ENCODE measurements at places on chromosomes 11 and 22.

GRCh38 chr11:106397787-106398501 lies 320.5 kb downstream of the AASDHPPT start:
- no peak for DNase-seq

DNA sequence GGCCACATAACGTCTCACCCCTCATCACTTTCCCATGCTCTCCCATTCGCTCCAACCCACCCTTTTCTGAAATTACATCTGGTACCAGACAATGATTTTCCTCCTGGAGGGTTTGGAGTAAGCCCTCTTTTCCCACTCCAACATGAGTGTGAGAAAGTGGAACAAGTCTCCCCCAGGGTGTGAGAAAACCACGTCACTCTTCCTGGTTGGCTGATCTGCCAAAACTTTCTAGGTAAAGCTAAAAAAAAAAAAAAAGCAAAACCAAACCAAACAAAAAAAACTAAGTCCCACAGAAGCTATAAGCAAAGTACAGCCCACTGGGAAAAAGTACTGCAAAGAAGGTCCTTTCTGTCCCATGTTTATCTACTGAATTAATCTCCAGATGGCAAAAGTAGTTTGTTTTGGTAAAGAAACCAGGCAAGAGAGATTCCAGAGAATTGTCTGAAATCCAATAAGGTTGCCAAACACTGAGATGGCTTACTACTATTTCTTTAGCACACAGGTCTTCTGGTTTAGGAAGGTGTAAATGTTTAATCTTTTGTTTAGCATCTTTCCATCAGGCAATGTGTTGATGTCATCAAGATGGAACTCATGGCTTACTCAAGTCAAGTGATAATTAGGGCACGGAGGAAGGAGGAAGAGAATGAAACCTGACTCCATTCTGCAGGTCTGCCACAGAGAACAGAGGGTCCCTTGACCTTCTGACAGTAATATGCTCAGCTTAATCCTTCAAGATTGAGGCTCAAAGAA lies 395.6 kb downstream of the LARGE1 start:
- no peak for DNase-seq

- no peak for DNase-seq
Observed at GRCh38 chr11:65992056-65992455, 9.9 kb downstream of the EIF1AD start.

- DNase-seq, result no peak
Observed at GRCh38 chr11:69818231-69818602, 999 bp downstream of the FGF3 start.

DNA sequence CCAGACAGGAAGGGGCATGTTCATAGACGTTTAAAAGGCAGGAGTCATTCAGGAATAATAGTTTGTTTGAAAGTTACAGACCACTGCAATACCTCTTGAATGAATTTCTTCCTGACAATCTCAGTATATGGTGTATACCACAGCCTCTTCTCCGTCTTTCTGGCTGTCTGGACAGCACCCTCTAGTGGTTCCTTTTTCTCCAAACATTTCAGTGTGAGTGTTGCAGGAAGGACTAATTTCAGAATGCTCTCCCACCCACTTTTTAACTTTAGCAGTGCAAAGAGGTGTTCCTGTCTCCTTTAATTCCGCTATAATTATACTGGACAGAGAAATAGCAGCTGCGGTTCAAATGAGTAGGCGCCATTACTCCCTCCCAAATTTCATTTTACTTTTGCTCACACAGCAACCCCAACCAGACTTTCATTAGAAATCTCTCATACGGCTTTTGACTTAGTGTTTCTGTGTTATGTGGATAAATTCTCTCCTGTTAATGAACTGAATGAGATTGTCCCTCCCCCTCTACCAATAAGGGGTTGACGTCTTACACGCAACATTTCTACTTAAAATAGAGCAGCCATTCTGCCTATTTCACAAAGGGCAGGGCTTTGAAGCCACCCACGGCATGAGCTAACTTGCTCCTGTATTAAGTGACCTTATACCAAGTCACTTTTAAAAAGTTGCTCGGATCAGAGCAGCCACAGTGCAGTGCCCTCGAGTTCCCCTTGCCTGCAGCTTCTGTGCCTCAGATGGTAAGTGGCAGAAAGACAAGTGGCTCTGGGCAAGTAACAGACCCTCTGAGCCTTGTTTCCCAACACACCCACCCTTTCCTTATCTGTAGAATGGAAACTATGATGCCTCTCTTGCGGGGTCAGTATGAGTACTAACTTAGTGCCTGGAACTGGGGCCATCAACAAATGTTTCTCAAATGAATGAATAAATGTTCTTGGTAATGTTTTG lies 368.6 kb downstream of the OPCML start:
- DNase-seq, result peak; percentile 87

DNA sequence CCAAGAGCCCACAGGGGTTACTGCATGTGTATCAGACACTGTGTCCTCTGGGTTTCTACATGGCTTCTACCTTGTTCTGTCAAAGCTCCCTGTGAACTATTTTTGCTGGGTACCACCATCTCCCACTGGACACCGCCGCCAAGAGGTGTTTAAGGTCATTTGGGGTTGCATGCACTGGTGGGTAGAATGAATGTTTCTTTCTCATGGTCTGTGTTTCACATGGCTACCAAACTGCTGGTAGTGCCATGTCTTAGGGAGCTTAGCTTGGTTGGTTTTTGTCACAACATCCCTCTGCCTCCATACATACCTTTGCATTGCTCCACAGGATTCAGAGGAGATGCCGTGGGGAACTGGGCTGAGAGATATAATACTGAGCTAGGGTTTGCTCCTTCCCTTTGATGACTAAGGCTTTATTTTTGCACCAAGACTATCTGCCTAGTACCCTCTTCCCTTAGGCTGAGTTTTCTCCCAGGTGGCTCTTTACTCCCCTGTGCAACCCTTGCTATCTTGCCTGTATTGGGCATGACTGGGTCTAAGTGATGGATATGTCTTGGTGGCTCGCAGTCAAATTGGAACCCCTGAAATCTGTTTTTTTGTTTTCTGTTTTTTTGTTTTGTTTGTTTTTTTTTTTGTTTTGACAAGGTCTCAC lies 73.2 kb downstream of the BDNF start:
- DNase-seq, result no peak

GRCh38 chr11:75468534-75469340 lies 35.7 kb upstream of the KLHL35 start:
- no peak for DNase-seq

DNA sequence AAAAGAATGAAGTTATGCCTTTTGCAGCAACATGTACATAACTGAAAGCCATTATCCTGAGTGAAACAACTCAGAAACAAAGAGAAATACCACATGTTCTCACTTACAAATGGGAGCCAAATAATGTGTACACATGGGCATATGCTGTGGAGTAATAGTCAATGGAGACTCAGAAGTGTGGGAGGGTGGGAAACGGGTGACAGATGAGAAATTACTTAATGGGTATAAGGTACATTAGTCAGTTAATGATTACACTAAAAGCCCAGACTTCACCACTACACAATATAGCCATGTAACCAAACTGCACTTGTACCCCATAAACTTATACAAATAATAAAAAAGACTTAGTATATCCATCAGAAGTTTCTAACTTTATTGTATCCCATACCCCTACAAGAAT lies 674.1 kb upstream of the ARHGAP42 start:
- DNase-seq, result no peak

GRCh38 chr11:63537293-63538101 lies 889 bp downstream of the PLAAT4 start:
- DNase-seq, result no peak

- DNase-seq, result no peak
Observed at GRCh38 chr11:107151158-107151557, 132.9 kb upstream of the GUCY1A2 start.

DNA sequence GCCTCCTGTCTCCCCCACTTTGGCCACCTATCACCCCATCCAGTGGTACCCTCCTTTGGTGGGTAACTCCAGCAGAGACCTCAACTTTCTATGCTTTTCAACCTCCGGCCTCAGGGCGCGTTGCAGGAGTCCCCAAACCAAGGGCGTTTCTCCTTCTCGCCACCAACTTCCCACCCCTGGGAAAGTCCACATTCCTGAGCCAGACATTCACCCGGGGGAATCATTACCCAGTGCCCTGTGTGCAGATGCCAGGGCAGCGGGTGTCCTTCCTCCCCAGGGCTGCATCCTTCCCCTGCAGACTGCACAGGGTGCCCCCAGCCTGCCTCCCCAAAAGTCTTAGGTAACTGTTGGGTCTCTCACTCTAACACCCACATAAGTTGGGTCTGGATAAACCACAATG lies 26.4 kb downstream of the MYEOV start:
- no peak for DNase-seq

DNA sequence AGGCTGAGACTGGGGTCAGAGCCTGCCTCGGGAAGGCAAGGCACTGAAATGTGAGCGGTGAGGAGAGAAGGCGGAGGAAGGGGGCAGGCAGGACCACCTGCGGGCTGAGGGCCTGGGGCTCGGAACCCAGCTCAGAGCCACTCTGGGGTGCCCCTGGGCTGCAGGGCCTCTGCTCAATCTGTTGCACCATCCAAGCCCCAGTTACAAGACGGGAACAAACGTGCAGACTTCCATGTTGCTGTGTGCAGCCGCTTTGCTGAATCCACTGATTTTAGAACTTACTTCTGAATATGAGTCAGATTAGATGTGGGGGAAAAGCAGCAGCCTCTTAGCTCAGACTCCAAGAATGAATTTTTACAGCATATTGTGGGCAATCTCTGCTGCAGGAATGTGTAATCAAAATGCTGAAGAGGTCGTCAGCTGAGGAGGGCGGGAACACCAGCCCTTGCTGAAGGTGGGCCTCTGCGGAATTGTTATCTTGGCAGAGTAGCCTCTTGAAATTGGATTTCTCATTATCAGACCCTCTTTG lies 21.6 kb downstream of the PARVG start:
- DNase-seq, result no peak

- peak; percentile 16 for DNase-seq
Observed at GRCh38 chr11:61503135-61503770, 5.3 kb upstream of the LRRC10B start.

GRCh38 chr11:8093931-8094575 lies 13.0 kb downstream of the TUB start:
- no peak for DNase-seq

GRCh38 chr22:46145361-46145851 lies 4.9 kb upstream of the PPARA start:
- no peak for DNase-seq

GRCh38 chr11:120800206-120800605 lies 223.7 kb upstream of the TBCEL start:
- no peak for DNase-seq

DNA sequence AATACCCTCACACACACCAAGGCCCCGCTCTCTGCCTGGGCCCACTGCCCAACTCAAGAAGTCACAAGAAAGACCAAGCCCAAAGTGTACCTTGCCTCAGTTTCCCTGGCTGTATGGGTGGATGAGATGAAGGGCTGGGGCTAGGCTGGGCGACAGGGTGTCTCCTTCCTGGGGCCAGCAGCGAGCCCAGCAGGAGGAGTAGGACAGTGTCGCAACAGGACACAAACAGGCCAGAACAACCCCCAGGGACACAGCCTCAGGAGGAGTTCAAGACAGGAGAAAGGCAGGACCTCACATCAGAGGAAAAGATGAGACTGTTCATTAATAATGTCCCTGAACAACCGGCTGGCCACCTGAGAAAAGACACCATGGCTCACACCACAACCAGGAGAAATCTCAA lies 13.3 kb downstream of the CSNK1E start:
- no peak for DNase-seq

GRCh38 chr11:1831338-1832210 lies 3.2 kb upstream of the SYT8 start:
- no peak for DNase-seq

- DNase-seq, result no peak
Observed at GRCh38 chr11:48044577-48044976, 64.2 kb downstream of the PTPRJ start.

- no peak for DNase-seq
Observed at GRCh38 chr11:131745405-131745804, 375.0 kb downstream of the NTM start.

- no peak for DNase-seq
Observed at GRCh38 chr11:10857459-10857708, 469 bp downstream of the ZBED5 start.

- DNase-seq, result peak; percentile 60
Observed at GRCh38 chr22:33853200-33854097, 66.8 kb downstream of the LARGE1 start.

DNA sequence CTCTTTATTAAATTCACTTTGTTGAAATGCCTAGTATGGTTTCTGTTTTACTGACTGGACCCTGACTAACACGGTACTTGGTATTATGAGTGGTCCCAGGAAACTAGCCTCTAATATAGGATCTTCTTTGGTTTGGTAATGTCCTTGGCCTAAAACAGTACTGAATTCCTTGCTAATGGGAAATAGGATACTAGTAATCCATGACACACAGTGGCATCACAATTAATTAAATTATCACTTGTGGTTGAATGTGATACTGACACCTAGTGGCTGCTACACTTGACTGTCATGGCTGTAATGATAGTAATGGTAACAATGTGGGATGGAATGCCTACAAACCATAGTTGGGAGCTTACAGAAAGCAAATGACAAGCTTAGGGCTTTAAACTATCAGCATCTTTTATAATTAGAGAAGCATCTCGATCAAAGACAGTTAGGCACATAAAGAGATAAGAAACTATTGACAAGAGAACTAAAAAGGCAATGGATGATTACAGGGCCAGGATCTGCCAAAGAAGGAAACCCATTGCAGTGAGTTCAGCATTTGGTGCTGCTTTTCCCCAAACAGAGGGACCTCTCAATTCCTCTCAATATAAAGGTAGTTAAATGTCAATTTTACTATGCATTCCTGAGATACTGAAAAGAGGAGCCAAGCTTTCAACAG lies 8.6 kb downstream of the DNHD1 start:
- peak; percentile 72 for DNase-seq

DNA sequence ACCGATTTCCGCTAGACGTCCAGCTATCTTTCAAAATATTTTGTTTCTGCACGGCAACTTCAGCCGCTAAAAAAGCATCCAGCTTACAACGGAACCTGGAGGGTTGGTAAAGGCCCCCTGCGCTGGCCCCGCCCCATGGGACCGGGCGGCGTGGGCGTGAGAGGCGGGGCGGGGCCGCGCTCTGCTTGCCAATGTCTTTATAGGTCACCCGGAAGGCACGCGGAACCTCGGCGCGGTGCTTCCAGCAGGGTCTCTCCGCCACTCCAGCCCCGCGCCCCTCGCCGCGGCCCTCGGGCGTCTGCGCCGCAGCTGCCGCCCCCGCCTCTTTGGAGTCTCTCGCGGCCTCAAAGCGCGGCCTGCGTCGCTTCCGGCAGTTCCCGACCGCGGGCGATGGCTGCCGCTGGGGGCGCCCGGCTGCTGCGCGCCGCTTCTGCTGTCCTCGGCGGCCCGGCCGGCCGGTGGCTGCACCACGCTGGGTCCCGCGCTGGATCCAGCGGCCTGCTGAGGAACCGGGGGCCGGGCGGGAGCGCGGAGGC lies at the start of gene FDX1:
FDX1 (plus strand) TSS at position 218 of the 536 bp plus-strand sequence; CDS start at position 391, 173 bp downstream.
- DNase-seq, result peak; percentile 93
